Activated naive CD4-positive, alpha-beta T cell (primary cell): ENCODE measurements at places on chromosomes 11 and 22.

DNA sequence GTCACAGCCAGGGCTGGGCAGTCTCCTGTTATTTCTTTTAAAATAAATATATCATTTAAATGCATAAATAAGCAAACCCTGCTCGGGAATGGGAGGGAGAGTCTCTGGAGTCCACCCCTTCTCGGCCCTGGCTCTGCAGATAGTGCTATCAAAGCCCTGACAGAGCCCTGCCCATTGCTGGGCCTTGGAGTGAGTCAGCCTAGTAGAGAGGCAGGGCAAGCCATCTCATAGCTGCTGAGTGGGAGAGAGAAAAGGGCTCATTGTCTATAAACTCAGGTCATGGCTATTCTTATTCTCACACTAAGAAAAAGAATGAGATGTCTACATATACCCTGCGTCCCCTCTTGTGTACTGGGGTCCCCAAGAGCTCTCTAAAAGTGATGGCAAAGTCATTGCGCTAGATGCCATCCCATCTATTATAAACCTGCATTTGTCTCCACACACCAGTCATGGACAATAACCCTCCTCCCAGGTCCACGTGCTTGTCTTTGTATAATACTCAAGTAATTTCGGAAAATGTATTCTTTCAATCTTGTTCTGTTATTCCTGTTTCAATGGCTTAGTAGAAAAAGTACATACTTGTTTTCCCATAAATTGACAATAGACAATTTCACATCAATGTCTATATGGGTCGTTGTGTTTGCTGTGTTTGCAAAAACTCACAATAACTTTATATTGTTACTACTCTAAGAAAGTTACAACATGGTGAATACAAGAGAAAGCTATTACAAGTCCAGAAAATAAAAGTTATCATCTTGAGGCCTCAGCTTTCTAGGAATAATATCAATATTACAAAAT lies 13.4 kb downstream of the OR51B4 start:
- no peak for DNase-seq

GRCh38 chr11:59607703-59608454 lies 7.7 kb downstream of the OSBP start:
- no peak for DNase-seq

DNA sequence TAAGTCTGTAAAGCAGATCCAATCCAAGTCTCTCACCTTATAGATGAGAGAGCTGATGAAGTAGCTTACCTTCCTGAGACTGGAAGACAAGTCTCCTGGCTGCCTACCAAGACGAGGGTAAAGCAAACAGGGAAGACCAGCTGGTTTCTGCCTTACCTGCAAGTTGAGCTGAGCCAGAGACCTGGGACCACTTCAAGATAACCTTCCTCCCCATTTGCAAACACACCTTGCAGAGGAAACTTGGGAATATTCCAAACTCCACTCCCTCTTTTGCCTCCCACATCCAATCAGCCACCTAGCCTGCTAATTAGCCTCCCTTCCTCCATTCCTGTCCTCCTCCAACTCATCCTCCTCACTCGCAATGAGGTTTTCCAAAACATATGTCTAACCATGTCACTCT lies 23.4 kb upstream of the ROBO3 start:
- no peak for DNase-seq

DNA sequence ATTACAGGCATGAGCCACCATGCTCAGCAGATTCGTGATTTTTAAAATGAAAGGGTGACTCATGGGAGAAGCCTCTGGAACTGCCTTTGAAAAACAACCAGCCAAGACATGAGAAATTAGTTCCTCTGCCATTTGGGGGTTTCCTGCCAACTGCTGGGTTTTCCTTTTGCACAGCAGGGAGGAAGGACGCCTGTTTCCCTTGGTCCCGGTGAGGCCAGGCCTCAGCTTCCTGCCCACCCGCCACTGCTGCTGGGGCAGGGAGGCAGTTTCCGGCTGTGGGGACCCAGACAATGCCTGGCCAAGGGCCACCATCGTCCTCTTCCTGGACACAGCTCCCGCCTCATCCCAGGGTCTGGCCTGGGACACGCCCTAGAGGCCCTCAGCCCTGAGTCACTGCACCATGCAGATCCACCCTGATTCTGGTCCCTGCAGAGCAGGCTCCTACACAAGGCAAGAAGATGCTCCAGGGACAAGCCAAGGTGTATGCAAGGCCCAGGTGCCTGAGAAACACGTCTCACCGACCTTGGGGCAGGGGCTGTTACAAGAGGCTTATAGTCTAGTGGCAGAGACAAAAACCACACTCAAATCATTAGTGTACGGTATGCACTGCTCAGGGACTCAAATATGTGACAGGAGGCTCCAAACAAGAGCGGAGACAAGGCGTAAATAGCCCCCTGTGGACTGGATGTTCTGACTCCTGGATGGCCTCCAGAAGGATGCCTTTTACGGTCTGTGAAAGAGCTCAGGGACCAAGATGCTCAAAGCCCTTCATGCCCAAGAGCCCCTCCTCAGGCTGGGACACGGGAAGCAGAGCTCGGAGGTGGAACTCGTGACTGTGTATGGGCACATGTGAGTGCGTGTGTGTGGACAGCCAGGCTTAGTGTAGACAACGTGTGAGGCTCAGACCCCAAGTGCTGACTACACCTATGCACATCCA lies 10.0 kb downstream of the PPM1F start:
- no peak for DNase-seq

DNA sequence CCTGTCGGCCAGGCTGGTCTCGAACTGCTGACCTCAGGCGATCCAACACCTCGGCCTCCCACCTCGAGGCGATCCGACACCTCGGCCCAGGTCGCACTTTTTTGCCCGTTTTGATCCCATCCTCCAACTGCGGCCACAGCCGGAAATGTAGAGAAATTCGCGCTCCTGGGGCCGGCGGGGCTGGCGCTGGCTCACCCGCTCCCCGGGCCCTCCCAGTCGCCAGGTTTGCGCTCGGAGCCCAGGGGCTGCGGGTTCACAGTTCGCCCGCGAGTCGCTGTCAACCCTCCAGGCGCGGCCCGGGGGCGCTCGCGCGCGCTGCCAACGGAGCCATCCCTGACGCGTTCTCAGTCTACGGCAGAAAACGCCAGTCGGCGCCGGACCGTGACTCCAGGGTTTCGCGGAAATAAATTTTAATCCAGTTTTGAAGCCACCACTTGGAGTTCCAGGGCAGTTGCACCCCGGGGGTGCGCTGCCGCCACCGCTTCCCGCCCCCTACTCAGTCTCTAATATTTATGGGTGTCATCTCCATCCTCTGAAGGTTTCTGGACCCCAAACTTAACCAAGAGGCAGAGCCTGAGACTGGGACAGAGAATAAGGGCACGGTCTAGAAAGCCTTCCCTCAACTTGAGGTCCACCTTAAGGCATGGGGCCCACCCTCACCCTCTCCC lies 1.5 kb upstream of the KLHDC7B start:
- peak; percentile 78 for DNase-seq

DNA sequence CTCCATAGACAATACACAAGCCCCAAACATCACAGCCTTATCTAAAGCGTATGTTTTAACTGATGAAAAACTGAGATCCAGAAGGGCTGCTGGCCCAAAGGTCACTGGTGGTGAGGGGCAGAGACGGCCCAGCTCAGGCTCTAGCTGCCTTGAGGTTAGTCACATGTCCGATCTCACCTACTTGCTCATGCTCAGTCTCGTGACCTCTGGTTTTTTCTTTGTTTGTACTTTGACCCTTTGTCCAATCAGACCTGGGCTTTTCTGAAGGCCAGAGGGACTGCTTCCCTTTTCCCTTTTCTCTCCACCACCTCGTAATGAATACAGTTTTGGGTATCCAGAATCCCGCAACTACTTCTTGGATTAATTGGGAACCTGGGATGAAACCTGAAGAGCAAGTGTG lies 28.6 kb downstream of the MMP20 start:
- no peak for DNase-seq

GRCh38 chr22:35307892-35308291 lies 8.2 kb downstream of the TOM1 start:
- no peak for DNase-seq

DNA sequence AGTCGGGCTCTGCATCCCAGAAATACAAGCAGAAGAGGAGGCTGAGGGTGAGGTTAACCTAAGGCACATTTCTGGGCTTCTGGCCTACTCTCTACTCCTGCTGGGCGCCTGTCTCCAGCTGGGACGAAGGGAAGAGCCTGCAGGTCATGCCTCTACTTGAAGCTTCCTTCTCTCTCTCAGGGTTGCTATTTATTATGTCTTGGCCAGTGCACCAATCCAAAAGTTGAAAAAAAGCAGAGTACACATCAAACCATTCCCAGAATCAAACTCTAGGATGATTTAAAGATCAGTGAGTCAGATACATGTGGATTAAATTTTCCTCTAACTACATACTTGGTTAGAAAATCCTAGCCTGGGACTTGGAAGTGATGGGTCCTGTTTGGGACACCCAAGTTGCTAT lies 60.2 kb upstream of the CDON start:
- DNase-seq, result no peak

DNA sequence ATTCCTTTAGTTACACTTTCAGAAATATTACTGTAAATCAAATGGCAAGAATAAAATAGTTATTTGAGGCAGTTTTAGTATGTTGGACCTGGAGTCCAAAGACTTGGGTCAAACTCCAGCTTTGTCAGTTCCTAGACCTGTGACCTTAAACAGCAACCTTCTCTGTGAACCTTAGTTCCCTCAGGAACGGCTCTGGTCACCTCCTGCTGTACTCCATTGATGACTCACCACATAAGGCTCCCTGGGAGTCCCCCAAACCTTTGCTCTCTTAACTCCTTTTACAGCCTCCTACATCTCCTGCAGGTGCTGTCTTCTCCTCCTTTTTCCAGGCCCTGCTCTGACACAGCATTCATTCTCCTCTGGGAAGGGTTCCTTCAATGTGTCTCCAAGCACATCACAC lies 29.1 kb downstream of the LIMK2 start:
- DNase-seq, result no peak

DNA sequence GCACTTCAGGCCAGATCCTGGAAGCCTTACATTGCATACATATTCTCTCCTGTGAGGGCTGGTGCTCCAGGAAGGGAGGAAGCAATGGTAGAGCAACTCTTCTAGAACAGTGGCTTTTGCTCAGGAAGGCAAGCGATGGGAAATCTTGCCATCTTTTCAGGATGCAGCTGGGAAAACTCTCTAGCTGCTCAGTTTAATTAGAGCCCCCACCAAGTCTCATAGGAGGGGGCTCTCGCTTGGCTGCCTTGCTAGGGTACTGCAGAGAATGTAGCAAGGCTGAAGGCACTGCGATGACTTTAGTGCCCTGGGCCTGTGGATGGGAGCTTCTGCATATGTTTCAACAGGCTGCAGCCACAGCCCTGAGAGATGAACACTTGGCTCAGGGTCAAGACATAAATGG lies 357.2 kb upstream of the SYN3 start:
- DNase-seq, result no peak

DNA sequence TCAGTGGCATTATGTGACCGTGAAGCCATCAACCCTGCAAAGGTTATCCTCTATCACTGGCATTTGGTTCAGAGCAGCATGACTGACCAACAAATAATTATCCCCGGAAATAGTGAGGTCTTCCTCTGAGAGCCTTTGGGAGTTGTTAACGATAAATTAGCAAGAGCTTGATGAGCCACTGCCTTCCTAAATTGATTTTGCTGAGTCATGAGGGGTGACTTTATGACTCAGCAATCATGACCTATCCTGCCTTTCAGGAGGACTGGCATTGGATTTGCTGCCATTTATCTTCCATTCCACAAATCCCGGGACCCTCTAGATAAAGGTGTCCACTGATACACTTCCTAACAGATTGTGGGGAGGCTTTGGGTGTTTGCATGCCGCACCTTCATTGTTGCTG lies 80.8 kb upstream of the MTNR1B start:
- no peak for DNase-seq

- DNase-seq, result no peak
These were observed 8.3 kb upstream of the MIEF1 start for GRCh38 chr22:39493759-39494158.

DNA sequence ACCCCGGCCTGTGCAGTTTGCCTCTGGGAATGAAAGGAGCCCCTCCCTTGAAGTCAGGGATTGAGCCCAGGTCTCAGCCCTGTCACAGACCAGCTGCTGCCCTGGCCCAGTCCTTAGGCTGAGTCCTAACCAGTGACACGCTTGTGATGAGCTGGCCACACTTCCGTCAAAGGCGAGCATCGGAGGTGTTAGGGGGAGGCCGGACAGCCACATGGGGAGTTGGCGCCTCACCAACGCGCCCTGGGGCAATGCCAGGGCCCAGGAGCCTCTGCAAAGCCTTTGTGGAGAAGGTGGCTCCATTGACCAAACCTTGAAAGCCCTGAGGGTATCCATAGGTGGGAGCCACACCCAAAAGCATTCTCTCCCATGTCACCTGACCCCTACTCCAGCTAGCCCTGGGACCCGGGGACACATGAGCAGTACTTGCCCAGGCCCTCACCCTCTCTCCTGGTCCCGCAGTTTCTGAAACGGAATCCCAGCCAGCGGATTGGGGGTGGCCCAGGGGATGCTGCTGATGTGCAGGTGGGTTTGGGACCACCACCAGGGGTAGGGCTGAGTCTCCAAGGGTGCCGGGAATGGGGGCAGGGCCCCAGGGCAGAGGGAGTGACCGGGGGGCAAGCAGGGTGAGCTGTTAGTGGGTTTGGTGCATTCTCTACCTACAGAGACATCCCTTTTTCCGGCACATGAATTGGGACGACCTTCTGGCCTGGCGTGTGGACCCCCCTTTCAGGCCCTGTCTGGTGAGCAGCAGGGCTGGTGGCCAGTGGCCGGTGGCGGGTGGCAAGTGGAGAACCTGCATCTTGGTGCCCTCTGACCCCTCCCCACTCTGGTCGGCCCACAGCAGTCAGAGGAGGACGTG lies 3.7 kb downstream of the PTPRCAP start:
- DNase-seq, result no peak

GRCh38 chr11:6332066-6332465 lies 11.8 kb upstream of the CAVIN3 start:
- no peak for DNase-seq

- DNase-seq, result no peak
These were observed 977.0 kb downstream of the TBC1D22A start for GRCh38 chr22:47739291-47740015.

DNA sequence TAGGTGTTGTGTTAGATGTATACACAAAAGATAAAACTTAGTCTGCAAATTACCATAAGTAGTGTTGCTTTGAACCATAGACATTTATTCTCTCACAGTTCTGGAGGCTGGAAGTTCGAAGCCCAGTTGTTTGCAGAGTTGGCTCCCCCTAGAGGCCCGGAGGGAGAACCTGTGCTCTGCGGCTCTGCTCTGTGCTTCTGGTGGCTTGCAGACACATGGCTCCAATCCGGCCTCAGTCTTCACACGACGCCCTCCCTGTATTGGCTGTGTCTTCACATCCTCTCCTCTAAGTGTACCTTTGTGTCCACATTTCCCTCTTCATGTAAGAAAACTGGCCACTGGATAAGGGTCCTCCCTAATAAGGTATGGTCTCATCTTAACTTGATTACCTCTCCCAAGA lies 128.4 kb downstream of the OPCML start:
- DNase-seq, result no peak

GRCh38 chr11:107821199-107821927 lies 37.2 kb downstream of the SLC35F2 start:
- DNase-seq, result no peak
